ENCODE measurements at places on chromosomes 7 and 10.

DNA sequence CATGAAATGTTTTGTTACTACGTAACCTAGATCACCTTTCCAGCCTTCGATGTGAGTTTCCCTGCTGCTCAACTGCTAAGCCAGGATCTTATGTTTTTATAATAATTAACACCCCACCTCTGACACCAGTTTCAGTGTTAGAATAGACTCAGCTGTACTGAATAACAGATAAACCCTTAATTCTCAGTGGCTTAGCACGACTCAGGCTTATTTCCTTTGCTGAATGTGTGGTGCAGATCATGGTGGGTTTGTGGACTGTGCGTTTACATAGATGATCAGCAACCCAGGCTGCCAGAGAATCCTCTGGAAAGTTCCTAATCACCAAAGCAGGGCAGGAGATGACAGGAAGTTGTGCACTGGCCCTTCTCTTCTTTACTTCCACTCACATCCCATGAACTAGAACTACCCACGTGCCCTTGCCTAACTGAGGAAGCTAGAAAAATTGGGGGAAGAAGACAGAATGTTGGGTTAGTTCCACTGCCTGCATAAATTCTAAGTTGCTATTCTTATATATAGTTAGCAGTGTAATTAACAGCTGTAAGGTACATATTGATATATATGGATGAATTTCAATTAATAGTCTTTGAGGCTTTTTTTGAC lies 111.8 kb downstream of the MAPK8 start:
- DNase-seq: no peak

DNA sequence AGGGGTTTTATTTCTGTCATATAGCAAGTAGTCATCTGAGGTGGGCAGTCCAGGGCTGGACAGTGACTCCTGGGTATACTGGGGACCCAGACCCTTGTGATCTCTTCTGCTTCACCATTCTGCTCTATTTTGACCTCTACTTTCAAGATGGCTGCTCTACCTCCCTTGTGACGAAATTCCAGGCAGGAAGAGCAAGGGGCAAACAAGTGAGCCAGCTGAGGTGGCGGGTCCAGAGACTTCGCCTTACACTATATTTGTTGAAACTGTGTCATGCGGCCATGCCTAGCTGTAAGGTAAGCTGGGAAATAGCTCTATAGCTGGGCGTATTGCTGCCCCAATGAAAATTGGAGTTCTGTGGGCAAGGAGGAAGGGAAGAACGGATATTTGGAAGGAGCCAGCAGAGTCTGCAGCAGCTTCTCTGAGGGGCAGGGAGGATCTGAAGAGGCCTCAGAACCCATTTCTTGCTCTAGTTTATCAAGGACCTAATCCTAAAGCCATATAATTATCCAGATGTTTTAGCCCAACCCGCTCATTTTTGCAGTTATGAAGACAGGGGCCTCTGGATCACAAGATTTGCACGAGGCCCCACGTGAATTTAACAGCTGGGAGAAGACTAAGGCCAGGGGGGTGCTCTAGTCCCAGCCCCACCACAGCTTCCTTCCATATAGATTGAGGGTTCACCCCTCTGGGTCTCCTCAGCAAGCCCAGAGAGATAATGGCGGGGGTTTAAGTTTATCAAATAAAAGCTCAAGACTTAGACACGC lies 7.7 kb upstream of the CPA1 start:
- no peak for DNase-seq

GRCh38 chr10:29323367-29323766 lies 34.5 kb downstream of the LYZL1 start:
- DNase-seq: no peak

DNA sequence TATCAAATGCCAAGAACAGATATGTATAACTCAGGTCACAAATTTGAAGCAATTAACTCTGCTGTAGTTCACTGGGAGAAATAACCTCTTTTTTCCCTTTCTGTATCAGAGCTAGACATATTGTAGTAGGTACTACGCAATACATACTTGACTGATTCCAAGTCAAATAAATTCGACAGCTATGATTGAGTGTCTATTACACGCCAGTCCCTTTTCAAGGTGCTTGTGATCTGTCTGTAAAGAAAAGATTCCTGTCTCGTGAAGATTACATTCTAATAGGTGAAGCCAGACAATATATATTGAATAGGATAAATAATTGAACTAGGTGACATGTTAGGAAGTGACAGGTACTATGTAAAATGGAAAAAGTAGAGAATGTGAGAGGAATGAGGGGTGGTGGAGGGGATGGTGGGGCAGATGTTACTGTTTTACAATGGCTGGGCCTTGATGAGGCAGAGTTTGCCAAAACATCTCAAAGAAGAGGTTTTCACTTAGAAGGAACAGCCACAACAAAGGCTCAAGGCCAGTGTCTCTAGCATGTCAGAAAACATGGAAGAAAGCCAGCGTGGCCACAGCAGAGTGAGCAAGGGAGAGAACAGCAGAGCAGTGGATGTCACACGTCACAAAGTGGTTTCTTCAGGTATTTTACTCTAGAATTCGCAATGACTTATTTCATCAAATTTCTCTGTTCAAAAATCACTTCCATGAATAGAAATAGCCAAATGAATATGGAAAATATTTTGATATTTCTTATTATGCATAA lies 282.6 kb upstream of the CACNA2D1 start:
- no peak for DNase-seq

- DNase-seq: peak; percentile 56
Measured at GRCh38 chr10:102791754-102792395, 45.3 kb downstream of the CYP17A1 start.

GRCh38 chr7:18890134-18890533 lies 227.3 kb downstream of the TWIST1 start:
- DNase-seq: peak; percentile 21

DNA sequence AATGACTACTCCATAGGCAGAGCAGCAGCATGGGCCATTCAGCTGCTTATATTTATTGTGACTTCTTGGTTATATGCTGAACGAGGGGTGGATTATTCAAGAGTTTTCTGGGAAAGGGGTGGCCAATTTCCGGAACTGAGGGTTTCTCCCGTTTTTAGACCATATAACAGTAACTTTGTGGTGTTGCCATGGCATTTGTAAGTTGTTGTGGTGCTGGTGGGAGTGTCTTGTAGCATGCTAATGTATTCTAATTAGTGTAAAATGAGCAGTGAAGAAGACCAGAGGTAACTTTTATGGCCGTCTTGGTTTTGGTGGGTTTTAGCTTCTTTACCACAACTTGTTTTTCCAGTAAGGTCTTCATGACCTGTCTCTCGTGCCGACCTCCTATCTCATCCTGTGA lies 139.6 kb downstream of the KLF6 start:
- no peak for DNase-seq

DNA sequence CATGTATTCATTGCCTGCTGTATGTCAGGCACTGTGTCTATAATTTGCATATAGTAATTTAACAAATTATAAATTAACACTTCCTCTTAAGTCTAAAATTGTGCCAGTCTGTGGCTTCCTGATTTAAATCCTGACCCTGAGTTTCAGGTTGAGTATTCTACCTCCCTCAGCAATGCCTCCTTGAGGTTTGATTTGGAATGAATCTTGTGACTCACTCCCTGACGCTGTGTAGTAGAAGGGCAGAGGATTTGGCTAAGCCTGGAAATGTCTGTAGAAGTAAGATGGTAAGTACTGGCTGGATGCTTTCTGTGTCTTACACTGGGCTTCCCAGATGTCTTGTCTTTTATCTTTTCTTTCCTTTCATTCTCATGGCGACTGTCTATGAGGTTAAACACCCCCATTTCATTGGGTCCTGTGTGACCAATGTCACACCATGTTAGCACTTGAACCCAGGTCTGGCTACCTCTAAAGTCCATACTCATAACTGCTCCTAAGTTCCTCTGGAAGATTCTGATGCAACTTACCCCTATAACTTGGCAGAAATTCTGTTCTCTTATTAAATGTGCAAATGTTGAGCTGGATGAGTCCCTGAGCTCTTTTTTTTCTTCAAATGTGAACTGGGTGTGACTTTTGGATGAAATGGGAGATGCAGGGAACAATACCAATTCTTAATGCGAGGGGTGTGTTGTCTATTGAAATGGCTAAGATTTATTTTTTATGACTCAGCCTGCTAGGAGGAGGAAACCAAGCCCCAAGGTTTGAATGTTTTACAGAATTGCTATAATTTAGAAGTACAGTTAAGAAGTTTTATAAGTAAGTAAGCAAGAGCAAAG lies 48.5 kb downstream of the PLCE1 start:
- peak; percentile 36 for DNase-seq

- DNase-seq: no peak
Measured at GRCh38 chr10:100872034-100872791, 40.5 kb upstream of the SLF2 start.

GRCh38 chr10:30973737-30974136 lies 57.9 kb downstream of the ZNF438 start:
- no peak for DNase-seq

- DNase-seq: no peak
Measured at GRCh38 chr10:72116372-72116771, 28.0 kb upstream of the SPOCK2 start.

GRCh38 chr10:35019041-35020024 lies 70.8 kb downstream of the CUL2 start:
- DNase-seq: no peak

DNA sequence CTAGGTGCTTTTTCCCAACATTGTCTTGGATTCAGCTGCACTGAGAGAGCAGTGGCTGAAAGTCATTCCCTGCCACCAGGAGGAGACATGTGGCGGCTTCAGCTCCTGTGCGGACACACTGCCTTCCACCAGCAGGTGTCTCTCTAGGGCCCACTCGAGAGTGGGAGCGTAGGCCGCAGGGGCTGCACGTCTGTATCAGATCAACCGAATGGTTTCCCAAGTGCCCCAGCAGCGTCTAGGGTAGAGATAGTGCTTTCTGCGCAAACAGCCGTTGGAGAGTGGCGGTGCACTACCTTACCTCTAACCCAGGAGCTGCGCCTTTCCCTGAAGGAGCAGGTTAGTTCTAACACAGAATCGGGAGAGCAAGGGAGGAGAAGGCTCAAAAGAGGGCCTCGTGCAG lies 31.7 kb downstream of the PAPOLB start:
- DNase-seq: peak; percentile 64

DNA sequence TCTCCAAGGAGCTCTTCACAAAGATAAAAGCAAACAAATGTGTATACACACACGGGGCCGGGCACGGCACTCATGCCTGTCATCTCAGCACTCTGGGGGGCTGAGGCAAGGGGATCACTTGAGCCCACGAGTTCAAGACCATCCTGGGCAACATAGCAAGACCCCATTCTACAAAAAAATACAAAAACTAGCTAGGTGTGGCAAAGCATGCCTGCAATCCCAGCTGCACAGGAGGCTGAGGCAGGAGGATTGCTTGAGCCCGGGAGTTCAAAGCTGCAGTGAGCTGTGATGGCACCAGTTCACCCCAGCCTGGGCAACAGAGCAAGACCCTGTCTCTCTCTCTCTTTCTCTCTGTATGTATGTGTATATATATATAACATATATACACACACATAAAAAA lies 22.3 kb downstream of the TTYH3 start:
- DNase-seq: no peak

GRCh38 chr10:91313796-91314485 lies 93.5 kb downstream of the PCGF5 start:
- DNase-seq: peak; percentile 93

DNA sequence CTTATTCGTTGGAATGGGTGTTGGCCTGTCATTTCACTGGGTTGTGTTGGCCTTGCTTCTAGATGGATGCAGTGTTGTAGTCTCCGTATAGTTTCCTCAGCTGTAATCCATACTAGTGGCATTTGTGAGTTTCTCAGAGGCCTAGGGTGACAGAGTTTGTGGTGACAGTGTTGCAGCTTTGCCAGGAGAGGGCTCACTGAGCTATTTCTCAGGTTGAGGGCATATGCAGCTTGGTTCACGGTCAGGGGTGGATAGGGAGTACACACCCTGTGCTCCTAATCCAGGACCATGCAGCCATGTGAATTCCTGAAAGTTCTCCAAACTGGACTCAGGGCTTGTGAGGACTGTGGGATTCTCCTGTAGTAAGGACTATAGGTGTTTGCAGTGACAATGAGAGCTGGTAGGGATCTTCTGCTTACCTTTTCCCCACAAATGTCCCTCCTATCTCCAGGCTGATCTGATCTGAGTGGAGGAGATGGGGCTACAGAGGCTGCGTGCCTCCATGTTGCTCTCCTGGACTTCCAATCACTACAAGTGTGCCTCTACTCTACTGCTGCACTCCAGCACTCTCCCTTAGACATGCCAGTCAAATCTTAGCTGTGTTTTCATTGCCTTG lies 229.0 kb downstream of the STK31 start:
- DNase-seq: peak; percentile 77

GRCh38 chr10:29600067-29600466 lies 34.7 kb downstream of the SVIL start:
- no peak for DNase-seq

- no peak for DNase-seq
Measured at GRCh38 chr10:6038071-6038631, 24.0 kb downstream of the IL2RA start.

- DNase-seq: no peak
Measured at GRCh38 chr7:42550706-42551470, 313.9 kb upstream of the GLI3 start.

DNA sequence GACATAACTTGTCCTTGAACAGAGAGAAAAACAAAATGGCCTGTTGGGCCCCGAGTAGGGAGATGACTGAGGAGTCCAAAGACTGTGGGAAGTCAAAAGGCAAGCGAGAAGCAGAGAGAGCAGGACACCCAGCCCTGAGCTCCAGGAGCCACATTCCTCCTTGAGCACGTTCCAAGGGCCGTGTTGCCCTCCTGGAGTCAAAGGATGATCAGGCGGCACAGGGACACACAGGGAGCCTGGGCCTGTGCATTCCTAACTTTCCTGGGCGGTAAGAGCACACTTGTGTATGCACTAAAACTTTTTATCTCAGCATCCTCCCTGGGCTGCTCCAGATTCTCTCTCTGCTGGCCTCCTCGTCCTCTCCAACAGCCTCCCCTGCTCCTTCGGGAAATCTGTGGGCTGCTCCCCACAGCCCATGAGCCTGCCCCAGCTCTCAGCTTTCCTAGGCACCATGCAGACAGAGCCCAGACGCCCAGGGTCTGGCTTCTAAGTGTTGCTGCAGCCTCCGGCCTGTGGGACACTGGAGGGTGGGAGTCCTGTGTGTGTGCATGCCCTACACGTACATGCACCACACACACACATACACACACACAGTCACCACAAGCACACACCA lies 281.8 kb downstream of the POU6F2 start:
- DNase-seq: no peak

DNA sequence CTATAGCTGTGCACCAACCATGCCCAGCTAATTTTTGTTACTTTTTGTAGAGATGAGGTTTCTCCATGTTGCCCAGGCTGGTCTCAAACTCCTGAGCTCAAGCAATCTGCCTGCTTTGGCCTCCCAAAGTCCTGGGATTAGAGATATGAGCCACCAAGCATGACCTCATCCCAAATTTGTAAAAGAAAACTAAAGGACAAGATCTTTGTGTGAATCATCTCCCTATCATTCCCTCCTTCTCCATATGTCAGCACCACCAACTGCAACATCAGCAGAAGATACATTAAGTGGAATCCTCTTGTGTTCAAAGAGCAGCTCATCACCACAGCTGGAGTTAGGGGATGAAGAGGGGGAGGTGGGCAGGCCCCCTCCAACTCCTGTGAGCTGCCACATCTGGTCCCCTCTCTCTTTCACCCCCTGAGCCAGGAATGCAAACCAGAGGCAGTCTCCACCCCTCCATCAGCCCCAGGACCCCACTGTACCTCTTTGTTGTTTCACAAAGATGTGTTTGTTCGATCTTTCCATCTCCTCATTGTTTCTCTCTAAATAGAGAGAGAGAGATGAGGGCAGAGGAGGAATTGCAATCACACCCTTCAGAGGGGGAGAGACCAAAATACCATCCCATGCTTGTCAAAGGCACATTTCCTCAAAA lies 47.3 kb upstream of the PIP4K2A start:
- DNase-seq: no peak
